ENCODE measurements at places on chromosomes 13 and 19.

GRCh38 chr13:48808683-48809082, 155.0 kb downstream of the CYSLTR2 start:
- no peak for DNase-seq

DNA sequence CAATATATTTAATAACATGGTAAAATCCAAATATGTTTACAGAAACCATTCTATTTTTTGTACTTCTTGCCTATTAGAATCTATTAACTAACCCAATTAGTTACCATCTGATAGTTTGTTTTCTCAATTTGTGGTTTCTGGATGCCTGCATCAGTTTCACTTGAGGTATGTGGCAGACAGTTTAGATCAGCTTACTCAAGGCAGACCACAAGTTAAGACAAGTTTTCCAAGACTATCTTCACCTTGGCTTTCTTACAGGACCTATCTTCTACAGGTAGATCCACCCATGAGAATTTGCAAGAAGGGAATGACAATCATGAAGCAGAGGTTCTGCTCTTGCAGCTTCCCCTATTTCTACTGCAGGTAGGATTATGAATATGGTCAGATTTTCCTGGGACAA, 458.6 kb downstream of the DACH1 start:
- DNase-seq, result no peak

- DNase-seq, result no peak
These were observed 13.8 kb upstream of the UBE2L5 start for GRCh38 chr13:30408319-30409101.

GRCh38 chr19:5073153-5073844, 104.4 kb downstream of the KDM4B start:
- no peak for DNase-seq

DNA sequence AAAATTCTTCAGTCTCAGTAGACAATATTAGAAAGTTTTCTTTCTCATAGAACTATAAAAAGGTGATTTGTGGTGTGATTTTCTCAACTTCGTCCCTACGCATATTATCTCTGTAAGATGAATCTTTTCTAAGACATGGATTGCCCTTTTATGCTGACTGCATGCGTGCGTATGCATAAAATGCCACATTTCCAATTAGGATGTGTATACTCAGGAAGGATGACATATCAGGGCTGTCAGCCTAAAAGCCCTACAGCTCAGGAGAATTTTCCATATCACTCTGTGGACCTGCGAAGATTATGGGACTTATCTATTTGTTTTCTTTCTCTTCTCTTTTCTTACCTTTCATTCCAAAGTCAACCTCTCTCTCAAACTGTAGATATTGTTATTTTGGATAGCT, 166.5 kb upstream of the GPC6 start:
- no peak for DNase-seq

GRCh38 chr13:36160297-36160696, 29.1 kb upstream of the DCLK1 start:
- no peak for DNase-seq

DNA sequence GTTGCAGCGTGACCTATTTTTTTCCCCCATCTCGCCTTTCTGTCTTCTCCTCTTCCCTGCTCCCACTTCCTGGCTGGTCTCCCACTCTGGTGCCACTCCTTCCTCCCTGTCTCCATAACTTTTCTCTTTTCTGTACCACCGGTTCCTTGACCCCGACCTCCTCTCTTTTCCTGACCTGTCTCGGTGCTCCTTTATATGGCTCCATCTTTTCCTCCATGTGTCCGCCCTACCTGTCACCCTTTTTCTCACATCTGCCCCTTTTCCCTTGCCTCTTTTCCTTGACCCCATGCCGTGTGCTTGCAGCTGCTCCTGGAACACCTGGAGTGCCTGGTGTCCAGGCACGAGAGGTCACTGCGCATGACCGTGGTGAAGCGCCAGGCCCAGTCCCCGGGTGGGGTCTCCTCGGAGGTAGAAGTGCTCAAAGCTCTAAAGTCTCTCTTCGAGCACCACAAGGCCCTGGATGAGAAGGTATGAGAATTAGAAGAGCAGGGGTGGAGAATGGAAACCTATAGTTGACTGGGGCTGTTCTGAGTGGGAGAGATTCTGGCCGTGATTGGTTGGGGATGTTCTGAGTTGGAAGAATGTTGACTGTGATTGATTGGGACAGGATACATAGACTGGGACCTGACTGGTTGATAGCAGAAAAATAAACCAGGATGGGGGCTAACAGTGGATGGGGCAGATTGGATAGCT, 9.3 kb downstream of the PPFIA3 start:
- DNase-seq, result no peak

DNA sequence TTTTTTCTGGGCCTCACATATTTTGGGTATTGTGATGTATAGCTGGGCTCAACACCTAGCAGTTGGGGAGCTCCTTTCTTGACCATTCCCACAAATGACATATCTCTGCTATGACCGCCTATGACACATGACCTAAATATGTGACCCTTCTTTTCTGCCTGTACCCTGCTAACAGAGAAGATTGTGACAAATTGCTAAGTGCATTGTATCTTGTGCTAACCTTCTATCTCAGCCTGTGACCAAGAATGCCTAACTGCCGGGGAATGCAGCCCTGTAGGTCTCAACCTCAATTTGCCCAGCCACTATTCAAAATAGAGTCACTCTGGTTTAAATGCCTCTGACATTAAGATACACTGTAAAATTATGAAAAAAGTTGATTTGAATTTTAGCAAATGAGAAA, 6.8 kb upstream of the ZNF429 start:
- no peak for DNase-seq

DNA sequence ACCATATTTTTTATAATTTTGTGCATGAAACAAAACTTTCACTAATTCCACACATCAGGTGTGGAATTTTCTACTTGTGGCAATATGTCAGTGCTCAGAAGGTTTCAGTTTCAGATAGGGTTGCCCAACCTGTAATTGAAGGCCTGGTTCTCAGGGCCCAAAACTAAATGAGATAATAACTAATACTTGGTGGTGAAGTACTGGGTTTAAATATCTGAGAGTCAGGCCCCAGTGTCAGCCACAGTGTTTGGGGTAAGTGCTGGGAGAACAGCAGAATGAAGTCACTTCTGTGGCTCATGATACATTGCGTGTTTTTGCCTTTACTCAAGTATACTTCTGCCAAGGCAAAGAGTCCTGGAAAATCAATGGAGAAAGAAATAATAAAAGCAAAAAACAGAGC, 5.6 kb downstream of the SAFB start:
- no peak for DNase-seq
